ENCODE measurements at places on chromosomes 13 and 19.

DNA sequence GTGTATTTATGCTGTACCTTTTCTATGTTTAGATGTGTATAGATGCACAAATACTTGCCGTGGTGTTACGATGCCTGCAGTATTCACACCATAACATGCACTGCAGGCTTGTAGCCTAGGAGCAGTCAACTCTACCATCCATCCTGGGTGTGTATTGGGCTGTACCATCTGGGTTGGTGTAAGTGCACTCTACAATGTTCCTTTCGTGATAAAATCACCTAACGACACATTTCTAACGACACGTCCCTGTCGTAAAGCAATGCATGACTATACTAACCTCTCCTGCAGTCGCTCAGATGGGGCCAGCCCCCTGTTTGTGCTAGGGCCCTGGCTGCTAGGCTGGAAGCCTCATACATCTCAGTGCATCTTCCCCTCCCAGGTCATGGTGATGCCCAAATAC, 18.4 kb downstream of the CD177 start:
- DNase-seq: no peak

DNA sequence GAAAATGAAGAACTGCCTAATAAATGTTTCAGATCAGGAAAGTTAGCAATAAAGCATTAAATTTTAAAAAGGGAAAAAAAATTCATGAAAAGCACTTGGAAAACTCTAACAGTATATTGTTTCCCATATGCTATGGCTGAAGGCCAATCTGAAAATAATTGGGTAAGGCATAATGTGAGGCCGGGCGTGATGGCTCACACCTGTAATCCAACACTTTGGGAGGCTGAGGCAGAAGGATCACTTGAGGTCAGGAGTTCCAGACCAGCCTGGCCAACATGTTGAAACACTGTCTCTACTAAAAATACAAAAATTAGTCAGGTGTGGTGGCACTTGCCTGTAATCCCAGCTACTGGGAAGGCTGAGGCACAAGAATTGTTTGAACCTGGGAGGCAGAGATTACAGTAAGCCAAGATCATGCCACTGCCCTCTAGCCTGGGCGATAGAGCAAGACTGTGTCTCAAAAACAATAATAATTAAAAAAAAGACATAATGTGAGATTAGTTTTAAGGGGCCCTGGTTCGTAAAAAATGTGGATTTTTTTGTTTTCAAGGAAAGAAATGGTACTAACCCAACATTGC, 15.2 kb downstream of the INTS6 start:
- DNase-seq: no peak

- no peak for DNase-seq
Observed at GRCh38 chr19:33388231-33388724, 14.8 kb downstream of the CEBPG start.

DNA sequence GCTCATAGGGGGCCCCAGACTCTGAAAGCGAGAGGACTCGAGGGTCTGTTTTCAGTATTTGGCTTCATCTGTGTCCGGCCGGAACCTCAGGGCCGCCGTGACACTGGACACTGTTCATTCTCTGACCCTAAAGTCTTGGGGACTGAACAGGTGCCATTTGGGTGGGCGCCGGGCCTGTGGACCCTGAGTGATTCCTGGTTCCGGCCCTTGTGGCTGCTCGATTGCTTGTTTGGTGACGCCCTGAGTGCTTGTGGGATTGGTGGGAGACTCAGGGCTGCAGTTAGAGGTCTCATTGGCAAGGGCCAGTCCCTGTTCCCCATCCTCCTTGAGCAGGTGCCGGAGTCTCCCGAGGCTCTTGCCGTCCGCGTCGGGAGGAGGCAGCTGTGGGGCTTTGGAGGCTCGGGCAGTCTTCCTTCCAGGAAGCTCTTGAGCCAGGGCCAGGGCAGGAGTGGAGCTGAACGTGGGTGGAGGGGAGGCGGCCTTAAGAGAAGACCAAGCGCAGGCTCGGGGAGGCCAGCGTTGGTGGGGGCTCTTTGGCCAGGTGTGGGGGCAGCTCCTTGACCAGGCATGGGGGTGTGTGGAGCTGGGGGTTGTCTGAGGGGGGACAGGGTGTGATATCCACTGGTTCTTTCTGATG, 4.7 kb downstream of the PTBP1 start:
- no peak for DNase-seq

DNA sequence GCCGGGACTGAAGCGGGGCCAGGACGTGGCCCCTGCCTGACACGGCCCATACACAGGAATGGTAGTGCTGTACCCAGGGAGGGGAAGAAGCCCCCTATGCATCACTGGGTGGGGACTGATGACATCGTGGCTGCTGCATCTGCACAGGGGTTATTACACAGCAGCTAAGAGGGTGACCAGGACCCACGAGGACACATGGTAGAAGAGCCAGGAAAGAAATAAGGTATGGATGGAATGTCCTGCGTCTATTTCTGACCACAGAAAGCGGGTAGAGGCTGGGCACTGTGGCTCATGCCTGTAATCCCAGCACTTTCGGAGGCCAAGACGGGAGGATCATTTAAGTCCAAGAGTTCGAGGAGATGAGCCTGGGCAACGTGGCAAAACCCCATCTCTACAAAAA, 24.1 kb downstream of the DCAF15 start:
- no peak for DNase-seq

- no peak for DNase-seq
Observed at GRCh38 chr19:6564393-6564792, 26.6 kb downstream of the CD70 start.

GRCh38 chr19:52527956-52528351, 486 bp downstream of the ZNF808 start:
- DNase-seq: no peak

GRCh38 chr13:76837801-76838200, 48.4 kb downstream of the KCTD12 start:
- peak; percentile 93 for DNase-seq

GRCh38 chr19:35330475-35330874, 1.5 kb downstream of the CD22 start:
- DNase-seq: no peak

GRCh38 chr13:30061217-30061616, 210.8 kb upstream of the UBL3 start:
- no peak for DNase-seq
